Activated naive CD4-positive, alpha-beta T cell (primary cell): ENCODE measurements at places on chromosomes 2 and 18.

GRCh38 chr18:42105394-42105793, 150.4 kb downstream of the PIK3C3 start:
- DNase-seq = no peak

- no peak for DNase-seq
Measured at GRCh38 chr2:86628091-86628522, 4.4 kb upstream of the RNF103 start.

- DNase-seq = no peak
Measured at GRCh38 chr18:48795696-48796095, 155.1 kb downstream of the SMAD7 start.

GRCh38 chr2:40284797-40285196, 167.1 kb downstream of the SLC8A1 start:
- no peak for DNase-seq

DNA sequence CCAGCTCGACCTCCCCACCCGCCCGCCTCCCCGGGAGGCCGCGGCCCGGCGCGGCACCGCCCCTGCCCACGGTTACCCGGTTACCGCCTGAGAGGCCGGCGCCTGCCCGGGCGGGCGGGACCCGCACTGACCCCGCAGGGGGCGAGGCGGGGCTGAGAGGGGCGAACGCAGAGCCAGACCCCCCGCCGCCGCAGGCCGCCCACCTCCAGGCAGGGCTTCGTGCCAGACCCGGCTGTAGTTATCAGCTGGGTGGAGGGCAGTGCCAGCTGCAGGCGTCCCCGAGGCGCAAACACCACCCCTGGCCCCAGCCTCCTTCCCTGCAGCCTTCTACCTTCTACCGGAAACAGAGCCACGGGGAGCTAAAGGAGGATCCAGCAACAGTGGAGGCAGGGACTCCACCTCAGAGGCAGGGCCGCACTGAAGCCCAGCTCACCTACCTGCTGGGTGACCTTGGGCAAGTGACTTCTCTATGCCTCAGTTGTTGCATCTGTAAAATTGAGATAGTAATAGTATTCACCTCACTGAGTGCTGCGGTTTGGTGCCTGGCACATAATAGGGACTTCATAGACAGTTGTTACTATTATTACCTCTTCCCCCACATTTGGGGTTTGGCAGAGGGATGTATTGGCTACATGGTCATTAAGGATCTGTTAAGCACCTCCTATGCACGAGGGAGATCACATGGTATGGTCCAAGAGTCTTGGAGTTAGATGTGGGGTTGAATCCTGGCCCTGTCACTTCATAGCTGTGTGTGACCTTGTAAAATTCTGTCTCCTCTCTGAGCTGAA, 231.6 kb upstream of the SMAD2 start:
- DNase-seq = no peak

DNA sequence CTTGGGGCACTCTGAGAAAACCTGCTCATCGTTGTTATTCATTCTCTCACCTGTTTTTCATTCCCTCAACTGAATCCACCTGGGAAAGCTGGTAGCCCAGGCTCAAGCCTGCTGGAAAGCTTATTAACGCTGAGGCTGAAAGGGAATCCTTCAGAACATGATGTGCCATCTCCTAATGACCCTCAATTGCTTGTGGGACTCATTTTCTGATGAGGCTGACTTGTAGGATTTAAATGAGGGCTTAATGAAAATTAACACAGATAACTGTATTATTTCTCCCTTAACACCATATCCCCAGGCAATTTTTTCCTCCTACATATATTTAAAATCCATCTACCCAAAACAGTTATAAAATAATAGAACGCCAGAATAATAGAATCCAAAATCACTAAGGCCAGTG, 162.7 kb upstream of the ACAA2 start:
- DNase-seq = no peak

GRCh38 chr2:161919873-161920272, 154.1 kb downstream of the DPP4 start:
- no peak for DNase-seq

DNA sequence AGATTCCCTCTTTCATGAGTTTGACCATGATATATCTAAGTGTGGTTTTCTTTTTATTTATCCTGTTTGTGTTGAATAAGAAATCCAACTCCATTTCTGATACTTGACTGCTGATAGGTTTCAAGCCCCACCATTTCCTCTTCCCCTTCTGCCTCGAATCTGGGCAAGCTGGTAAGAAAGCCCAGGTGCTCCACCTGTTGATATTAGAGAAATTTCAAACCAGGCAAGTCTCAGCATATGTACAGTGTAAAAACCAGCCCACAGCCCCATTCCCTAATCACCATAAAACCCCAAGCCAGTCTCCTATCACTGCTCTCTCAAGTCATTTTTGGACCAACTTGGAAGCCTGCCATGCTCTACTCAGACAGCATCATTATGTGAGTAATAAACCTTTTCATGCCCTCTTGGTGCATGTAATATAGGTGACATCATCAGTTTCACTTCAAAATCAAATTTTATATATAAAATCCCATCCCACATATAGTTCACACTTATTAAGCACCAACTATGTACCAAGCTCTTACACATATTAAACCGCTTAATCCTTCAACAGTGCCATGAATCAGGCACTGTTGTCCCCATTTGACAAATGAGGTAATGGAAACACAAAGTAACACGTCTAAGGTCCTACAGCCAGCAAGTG, 46.6 kb downstream of the SMAD2 start:
- DNase-seq = no peak

GRCh38 chr2:127054996-127055785, 51.8 kb downstream of the BIN1 start:
- DNase-seq = no peak

GRCh38 chr2:9004338-9005204, 1.1 kb upstream of the MBOAT2 start:
- no peak for DNase-seq

DNA sequence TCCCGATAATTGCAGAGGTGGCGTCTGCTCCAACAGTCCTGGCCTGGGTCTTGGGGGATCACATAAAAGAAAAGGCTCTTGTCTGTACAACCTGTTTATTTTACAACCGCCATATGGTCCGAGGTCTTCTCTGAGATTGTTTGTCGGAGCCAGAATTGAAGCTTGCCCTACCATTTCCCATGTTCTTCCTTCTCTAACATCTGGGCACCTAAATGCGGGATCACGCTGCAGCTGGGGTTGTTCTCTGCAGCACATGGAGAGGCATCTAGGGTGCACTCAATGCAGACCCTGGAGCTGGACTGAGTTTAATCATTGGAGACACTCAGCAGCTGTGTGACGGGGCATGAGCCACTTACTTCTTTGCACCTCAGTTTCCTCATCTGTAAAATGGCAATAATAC, 107.7 kb downstream of the ACKR3 start:
- DNase-seq = no peak

GRCh38 chr18:60445341-60445740, 72.8 kb upstream of the MC4R start:
- no peak for DNase-seq

- DNase-seq = no peak
Measured at GRCh38 chr2:70771446-70771845, 3.4 kb upstream of the ADD2 start.

DNA sequence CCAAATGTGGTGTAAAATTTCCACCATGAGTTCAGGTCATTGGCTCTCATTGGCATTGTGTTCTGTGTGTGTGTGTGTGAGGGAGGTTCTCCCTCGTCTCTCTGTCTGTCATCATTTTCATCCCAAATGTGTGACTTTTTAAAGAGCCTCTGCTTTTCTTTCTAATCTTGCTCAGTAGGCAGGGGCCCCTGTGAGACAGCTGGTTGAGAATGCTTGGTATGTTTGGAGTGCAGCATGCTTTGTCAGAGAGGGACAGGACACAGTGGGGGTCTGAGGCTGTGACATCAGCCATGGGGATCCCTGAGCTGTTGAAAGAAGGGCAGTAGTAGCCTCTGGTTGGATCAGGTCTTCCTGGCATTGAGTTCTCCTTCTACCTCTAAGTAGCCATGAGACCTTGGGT, 10.6 kb downstream of the PTPRM start:
- DNase-seq = no peak

- no peak for DNase-seq
Measured at GRCh38 chr2:183519371-183520056, 395.3 kb downstream of the NUP35 start.

- no peak for DNase-seq
Measured at GRCh38 chr2:205060269-205060668, 515.0 kb downstream of the PARD3B start.

DNA sequence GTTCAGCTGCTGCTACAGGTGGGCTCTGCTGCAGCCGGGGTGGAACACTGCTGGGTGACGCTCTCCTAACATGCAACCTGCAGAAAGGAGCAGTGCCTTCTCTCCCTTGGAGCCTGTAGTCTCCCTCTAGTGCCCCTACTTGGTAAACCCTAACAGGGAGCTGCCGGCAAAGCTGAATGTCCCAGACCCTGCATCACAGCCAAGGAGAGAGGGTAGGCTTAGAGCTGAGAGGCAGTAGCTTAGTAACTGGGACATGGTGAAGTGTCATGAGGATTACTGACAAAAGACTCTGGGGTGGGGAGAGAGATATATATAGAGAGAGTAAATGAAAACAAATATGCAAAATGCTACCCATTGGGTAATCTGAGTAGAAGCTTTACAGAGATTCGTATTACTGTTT, 9.9 kb downstream of the NCAPH start:
- no peak for DNase-seq

GRCh38 chr2:73611867-73612266, 30.4 kb downstream of the NAT8 start:
- no peak for DNase-seq

- DNase-seq = no peak
Measured at GRCh38 chr18:74775239-74775638, 177.6 kb downstream of the ZNF407 start.

GRCh38 chr2:207422380-207422779, 107.4 kb upstream of the CREB1 start:
- DNase-seq = no peak

- DNase-seq = no peak
Measured at GRCh38 chr18:75858754-75859153, 431.3 kb upstream of the SMIM21 start.

- DNase-seq = no peak
Measured at GRCh38 chr18:54805571-54806334, 22.5 kb upstream of the RAB27B start.

GRCh38 chr2:107681936-107682335, 144.8 kb upstream of the RGPD4 start:
- DNase-seq = no peak

- no peak for DNase-seq
Measured at GRCh38 chr2:100057901-100058261, 84.5 kb downstream of the AFF3 start.

GRCh38 chr2:126769118-126769517, 113.2 kb downstream of the GYPC start:
- DNase-seq = no peak

- no peak for DNase-seq
Measured at GRCh38 chr2:242031481-242032019, 162.0 kb downstream of the RTP5 start.

- no peak for DNase-seq
Measured at GRCh38 chr2:117679952-117680351, 134.5 kb upstream of the DDX18 start.

DNA sequence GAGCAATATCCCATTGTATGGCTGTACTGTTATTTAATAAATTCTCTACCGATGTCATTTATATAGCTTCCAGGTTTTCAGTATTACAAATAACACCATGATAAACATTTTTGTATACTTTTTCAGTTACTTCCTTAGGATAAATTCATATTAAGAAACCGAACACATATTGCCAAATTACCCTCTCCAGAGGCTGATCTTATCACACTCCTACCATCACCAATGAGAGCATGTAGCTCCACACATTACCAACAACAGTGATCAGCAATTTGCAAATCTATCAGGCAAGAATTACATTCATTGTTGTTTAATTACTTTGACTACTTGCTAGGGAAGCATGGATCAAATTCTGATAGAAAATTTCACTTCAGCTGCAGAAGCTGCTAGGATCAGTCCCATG, 5.8 kb upstream of the NDUFV2 start:
- no peak for DNase-seq

GRCh38 chr2:234986390-234986789, 34.6 kb downstream of the SH3BP4 start:
- no peak for DNase-seq

- DNase-seq = no peak
Measured at GRCh38 chr18:74513149-74513882, 17.2 kb downstream of the CNDP2 start.

DNA sequence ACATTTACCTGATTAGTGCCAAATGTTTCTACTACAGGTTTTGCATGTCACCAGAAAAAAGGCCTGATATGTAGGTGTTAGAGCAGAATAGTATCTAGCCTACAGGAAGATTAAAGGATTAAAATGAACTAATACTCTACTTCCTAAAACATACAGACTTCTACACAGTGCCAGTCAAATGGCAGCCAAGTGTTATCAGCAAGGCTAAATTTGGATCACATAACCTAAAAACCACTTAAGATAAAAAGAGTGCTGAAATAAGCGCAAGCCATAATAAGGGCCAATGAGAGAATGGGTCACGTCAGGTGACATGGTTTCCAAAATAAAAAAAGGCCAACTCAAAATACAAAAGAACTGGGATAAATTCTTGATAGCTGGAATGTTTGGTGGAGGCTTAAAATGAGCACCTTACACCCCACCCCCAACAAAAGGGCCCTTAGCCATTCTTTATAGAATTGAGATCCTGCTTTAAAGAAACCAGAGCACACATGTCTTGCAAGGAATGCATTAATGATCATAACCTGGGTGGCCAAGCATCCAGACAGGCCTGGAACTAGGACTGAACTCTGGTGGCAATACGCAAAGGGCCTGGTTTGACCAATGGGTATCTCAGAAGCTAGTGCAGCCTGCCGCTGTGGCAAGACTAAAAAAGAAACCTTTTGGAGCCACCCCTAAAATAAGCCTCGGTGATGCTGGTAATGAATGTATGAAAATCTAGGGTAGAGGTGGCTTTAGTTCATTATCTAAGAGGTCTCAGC, 32.4 kb downstream of the IRS1 start:
- DNase-seq = no peak

DNA sequence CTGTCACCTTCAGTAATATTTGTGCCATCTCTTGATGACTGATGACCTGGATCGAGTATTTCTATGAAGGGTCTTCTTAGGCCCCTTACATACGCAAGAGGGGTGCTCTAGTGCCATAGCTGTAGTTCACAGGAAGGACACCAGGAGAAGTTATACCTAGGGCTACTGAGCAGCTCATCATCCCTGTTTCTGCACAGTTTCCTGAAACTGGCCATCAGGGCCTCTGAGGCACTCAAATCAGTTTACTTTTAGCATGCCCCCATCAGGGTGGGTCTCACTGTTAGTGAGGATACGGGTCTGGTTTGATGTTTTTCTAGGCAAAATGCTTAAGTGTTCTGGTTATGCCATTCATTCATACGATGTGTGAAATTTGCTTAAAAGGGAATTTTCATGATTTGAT, 20.0 kb upstream of the FBLN7 start:
- DNase-seq = no peak

- DNase-seq = no peak
Measured at GRCh38 chr2:17298453-17298852, 219.8 kb downstream of the RAD51AP2 start.

- DNase-seq = no peak
Measured at GRCh38 chr18:56309104-56309503, 329.3 kb downstream of the TXNL1 start.

- DNase-seq = no peak
Measured at GRCh38 chr2:161239326-161240109, 68.7 kb upstream of the PSMD14 start.

GRCh38 chr2:139813340-139813739, 1033.2 kb upstream of the NXPH2 start:
- no peak for DNase-seq
